Brain (organoid and tissue), 16 donors: ENCODE measurements at places on chromosomes 4 and X.

DNA sequence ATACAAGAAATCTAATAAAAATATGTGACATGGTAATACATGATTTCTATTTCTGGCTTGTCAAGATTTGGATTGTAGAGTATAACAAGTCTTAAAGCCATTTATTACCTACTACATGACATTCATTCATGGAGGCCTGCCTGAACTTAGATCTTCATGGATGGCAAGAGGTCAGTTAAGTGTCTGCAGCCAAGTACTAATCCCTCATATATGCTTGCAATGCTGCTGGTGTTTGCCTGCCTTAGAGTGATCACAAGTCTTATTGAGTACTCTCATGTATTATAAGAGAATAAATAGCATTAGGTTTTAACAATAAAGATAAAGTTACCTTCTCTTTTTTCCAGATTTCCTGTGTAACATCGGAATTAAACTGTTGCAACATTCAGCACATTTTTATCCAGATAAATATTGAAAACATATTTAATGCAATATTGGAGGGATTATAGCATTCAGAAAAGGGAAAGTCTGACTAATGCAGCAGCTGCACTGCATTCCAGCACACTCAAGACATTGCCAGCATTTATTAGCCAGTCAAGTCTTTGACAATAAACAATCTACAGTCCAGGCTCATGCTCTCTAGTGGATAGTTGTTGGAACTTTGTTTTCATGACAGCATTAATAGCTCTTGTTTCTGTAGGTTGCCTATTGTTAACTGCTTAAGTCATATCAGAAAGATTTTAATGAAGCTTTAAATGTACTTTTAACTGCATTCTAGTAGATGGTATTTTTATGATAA lies 737.1 kb downstream of the FAT4 start:
- peak; percentile 13 for DNase-seq

- no peak for DNase-seq
Observed at GRCh38 chr4:48968814-48969213, 17.3 kb upstream of the CWH43 start.

DNA sequence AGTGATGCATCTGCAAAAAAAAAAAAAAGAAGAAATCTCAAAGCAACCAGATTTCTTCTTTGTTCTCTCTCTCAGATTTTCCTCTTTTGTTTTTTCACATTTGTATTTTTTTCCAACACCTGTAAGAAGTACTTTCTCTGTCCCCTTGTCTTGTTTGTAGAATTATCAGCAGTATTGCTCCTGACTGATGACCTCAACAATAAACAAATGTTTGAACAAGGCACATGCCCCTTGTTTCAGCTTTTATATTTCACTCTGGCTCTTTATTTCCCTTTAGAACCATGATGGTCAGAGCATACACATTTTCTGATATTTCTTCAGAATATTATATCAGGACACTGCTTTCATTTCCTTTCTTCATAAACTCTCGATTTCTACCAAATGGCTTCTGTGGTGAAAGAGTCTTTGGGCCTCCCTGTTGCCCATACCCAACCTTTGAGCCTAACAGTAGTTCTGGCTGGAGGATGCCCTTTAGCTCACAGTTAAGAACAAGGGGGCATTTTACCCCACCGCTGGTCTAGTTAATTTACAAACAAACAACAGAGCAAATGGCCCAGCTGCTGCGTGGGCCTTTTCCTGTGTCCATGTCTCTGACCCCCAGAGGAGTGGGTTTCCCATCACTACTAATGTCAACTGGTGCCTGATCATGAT lies 142.5 kb upstream of the SMAD1 start:
- DNase-seq, result no peak

GRCh38 chr4:66766557-66766956 lies 778.7 kb downstream of the CENPC start:
- no peak for DNase-seq

- no peak for DNase-seq
Observed at GRCh38 chr4:71383984-71384383, 45.2 kb downstream of the SLC4A4 start.

DNA sequence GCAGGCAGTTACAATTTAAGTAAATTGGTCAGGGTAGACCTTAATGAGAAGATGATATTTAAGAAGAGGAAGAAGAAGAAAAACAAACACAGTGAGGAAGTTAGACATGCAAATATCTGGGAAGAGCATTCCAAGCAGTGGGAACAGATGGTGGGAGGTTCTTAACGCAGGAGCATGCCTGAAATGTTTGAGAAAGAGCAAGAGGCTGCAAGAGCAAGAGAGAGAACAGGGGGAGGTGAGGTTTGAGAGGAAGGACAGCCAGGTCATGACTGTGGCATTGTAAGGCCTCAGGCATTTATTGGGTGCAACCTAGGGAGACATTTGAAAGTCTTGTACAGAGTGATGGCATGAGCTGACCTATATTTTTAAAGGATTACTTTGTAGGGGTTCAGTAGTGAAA lies 136.0 kb downstream of the UGT8 start:
- no peak for DNase-seq

DNA sequence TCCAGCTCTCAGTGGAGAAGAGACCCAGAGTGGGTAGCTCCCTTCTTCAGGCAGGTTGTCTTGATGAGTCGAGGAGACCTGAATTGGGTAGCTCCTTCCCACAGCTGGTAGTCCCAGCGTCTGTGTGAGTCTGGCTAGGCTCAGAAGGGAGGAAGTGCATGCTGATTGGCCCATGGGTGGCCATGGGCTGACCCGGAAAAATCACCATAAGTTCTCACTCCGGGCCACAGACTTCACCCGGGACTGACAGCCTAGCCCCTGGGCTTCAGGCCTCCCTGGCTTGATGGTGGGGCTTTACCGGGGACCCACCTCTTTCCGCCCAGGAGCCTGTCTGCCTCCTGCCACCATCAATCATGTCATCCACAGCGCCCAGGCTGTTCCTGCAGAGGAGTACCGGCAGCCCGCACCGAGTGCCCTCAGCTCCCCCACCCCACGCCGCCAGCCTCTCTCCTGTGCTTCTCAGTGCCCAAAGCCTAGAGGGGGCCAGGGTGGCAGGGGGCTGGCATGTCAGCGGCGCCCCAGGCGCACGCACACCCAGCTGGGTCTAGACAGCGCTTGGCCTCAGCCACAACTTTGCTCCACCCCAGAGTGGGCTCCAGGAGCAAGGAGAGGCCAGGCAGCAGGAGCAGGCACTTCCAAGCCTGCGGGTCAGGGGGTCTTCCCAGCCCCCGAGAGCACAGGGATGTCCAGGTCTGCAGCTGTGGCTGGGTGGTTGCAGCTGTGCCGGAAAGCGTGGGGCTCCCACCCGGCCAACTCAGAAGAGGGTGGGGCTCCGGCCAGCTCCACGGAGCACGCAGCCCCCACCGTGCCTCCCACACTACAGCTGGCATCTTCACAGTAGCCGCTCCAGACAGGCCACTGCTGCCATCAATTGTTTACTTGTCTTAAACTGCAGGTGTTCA lies 16.1 kb upstream of the SAT1 start:
- no peak for DNase-seq

GRCh38 chr4:112189754-112190153 lies 41.8 kb upstream of the AP1AR start:
- DNase-seq, result no peak

DNA sequence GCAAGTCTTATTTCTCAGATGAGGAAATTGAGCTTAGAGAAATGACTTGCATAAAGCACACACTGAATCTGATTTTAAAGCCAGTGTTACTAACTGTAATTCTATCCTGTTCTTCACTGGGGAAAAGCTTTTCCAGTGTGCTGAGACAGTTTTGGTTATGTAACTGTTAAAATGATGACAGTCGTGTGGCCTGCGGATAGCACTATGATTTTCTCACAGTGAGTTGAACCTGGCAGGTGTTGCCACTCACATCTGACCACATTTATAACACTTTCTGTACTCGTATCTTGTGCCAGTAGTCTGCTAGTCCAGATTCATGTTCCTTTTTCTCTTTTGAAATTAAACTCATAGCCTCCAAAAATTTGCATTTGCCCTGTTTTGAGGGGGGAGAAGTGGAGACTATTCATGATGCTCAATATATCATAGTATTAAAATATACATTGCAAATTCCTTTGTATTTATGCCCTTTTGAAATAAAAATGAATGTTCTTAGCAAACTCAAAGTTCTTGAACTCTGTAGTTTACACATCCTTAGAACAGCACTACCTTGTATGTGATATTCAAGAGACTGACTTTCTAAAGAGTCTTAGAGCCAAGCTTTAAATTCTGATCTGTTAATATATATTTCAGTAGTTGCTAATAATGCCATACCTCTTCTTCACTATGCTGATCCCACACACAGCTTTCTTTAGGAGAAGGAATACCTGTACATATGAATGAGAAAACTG lies 132.3 kb downstream of the PDLIM5 start:
- DNase-seq, result no peak

DNA sequence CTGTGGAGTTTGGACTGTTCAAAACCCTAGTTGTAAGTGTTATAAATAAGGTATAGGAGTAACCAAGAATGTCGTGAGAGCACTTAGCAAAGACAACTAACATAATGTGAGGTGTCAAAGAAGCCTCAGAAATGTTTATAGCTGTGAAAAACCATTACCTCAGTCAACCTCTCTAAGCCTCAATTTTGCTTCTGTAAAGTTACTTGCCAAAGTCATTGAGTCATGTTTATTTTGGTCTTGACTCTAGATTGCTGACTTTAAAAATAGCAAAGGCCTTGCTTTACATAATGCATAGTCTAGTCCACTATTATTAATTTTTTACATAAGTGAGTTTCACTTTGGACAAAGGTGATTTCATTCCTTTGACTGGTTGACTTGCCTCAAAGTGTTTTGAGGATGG lies 257.6 kb upstream of the CXXC4 start:
- DNase-seq, result no peak

DNA sequence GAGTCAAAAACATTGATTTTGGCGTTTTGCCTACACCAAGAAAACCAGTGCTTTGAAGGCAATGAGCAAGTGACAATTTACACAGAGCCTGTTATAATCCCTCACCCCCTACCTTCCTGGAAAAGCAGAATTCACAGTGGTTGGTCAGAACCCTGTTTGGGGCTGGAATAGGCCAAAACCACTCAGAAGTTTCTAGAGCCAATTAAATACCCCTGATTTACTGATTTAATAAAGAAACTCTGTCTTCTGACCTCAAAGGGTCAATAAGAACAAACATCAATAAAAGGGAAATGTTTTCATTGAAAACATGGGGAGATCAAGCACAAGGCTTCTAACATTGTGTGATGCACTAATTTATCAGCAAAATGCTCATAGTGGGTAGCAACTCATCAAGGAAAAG lies 116.3 kb downstream of the UNC5C start:
- no peak for DNase-seq

DNA sequence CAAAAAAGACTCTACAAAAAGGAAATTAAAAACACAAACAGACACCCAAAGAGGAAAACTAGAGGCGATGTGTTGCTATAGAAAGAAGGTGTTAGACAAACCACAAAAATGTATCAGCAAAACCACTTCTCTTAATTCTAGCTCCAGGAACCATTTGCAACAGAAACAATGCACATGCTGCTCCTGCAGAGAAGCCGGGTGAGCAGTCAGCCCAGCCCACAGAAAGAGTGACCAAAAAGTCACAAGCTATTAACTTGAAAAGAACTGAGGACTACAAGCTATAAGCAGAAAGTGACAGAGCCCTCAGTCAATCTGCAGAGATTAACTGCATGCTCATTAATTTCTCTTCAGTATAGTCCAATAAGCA lies 96.2 kb upstream of the KLHL13 start:
- no peak for DNase-seq

GRCh38 chrX:117325706-117326105 lies 790.9 kb downstream of the KLHL13 start:
- no peak for DNase-seq

DNA sequence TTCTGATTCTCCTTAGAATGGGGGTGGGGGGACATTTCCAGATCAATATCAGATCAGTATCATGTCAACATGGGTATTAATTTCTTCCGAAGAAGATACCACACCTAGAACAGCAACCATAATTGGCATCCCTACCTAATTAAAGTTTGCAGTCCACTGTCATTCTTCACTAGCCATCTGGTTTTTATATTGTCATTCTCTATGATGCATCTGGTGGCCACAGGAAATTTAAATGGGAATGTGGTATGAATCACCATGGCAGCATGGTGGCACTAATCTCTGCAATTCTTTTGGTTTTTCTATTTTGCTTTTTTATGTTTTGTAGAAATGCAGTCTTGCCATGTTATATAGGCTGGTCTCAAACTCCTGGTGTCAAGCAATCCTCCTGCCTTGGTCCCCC lies 16.6 kb upstream of the UBE2D3 start:
- DNase-seq, result no peak

DNA sequence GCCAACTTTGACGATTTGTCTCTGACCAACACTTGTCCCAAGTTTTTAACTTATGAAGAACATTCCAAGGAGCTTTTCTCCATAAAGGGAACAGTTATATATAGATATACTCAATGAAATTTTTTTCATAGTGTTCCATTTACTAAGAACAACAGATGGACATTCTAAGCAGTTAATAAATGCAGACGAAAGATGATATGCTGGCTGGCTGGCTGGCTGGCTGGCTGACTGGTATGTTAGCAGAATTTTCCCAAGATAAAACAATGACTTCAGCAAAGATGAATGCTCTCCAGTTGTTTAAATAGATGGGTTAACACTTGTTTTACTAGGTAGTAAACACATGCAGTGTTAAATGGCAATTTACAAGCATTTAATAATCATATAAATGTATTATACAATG lies 62.2 kb downstream of the SPANXN3 start:
- no peak for DNase-seq

- DNase-seq, result no peak
Observed at GRCh38 chr4:186604124-186604807, 48.9 kb upstream of the MTNR1A start.

DNA sequence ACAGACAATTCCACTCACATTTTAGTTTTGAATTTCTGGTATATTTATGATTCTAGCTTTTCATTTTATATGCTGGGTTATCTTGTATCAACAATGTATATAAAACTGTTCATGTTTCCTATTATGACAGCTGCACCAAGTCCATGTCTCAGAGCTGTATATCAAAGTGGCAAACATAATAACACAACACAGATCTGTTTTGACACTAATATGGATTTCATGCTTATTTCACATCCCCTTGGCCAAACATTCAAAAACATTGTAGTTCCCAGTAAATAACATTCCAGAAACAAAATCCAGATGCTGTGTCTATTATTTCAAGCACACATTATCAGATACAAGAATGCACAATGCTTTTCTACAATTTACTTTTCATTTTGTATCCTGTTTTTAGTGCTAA lies 380.6 kb upstream of the MAGEB2 start:
- no peak for DNase-seq
